ENCODE measurements at places on chromosomes 11 and 22. TPM values are rescaled to one million over a fixed set of nuclear protein-coding genes. Genes with fewer than 3 reads are reported as not detected.

Gene NRXN2
- total RNA-seq, result 11.5 TPM

GRCh38 chr11:15772981-15773380 is 583.4 kb downstream of the SOX6 start:
- no peak for DNase-seq

DNA sequence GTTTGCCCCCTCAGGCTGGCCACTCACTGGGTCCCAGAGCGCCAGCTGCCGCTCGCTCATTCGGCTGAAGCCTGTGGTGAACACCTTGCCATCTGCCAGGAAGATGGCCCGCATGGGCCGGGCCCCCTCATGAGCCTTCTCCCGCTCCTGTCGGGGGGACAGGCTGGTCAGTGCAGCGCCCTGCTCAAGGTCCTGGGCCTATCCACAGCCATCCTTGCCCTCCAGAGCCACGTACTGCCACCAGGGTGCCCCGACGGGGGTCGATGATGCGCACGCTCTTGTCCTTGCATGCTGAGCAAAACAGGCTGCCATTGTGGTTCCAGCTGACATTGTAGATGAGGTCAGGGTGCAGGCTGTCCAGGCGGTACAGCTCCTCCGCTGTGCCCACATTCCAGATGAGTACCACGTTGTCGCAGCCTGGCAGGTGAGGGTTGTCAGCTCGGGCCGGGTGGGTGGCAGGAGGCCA is 2.1 kb downstream of the CORO1B start:
- no peak for DNase-seq

DNA sequence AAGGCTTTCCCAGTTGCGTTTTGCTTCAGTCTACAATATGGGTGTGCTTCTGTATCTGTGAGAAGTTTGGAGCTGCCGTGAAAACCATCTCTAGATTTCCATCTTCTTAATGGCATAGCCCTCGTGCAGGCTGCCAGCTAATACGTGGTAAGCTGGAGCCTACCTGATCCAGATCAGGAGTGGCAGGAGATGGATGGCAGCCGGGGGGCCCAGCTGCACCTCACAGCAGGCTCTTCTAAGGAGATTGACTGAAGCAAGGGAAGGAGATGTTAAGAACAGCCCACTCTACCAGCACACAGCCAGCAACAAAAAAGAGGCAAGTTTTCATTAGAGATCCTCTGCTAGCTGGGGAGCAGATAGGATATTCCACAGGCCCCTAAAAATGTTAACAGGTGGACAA is 115.5 kb downstream of the MSANTD4 start:
- no peak for DNase-seq

Gene P4HA3
- 0.64 TPM for total RNA-seq

Gene OR52K2
- total RNA-seq, result not detected

DNA sequence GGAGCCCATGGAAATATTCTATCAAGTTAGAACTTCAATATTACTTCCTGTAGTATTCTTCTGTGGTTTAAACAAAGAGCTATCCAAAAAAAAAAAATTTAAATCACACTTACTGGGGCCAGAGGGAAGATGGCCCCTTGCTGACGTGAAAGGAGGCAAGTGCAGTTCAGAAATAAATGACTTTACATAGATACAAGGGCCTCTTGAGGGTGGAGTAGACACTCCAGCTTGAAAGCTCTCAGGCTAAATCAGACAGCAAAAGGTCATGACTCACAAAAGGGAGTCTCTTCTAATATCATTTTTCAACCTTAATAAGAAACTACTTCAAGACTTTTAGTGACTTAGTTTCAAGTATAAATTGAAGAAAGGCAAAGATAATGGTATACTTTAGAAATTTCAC is 1160.3 kb downstream of the FAM181B start:
- no peak for DNase-seq

- no peak for DNase-seq
Observed at GRCh38 chr11:70548976-70549375, 150.6 kb downstream of the CTTN start.

DNA sequence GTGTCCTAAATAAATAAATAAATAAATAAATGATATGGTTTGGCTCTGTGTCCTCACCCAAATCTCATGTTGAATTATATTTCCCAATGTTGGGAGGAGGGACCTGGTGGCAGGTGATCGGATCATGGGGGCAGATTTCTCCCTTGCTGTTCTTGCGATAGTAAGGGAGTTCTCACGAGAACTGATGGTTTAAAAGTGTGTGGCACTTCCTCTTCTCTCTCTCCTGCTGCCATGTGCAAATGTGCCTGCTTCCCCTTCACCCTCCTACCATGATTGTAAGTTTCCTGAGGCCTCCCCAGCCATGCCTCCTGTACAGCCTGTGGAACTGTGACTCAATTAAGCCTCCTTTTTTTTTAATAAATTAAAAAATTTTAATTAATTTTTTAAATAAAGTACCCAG is 138.2 kb downstream of the FBXO7 start:
- no peak for DNase-seq

Gene TMA7B
- 1.0 TPM for total RNA-seq
